Naive thymus-derived CD4-positive, alpha-beta T cell (primary cell): ENCODE measurements at places on chromosomes 5 and 9.

GRCh38 chr9:20352591-20352990 is 269.7 kb downstream of the MLLT3 start:
- DNase-seq: no peak

GRCh38 chr5:125190232-125191087 is 444.0 kb upstream of the ZNF608 start:
- DNase-seq: no peak

DNA sequence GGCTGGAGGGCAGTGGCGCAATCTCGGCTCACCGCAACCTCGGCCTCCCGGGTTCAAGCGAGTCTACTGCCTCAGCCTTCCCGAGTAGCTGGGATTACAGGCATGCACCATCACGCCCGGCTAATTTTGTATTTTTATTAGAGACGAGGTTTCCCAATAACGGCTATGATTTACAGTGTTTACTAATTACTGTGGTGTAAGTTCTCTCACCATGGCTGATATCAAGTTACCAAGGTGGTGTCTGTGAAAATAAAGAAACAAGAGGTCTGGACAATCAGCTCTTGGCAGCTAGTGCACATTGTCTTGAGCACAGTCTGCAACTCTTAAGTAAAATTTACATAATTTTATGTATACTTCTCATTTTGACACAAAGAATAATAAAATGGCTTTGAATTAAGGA is 385.5 kb upstream of the COX7C start:
- DNase-seq: no peak

- DNase-seq: no peak
Measured at GRCh38 chr9:130222833-130223232, 42.7 kb upstream of the HMCN2 start.

DNA sequence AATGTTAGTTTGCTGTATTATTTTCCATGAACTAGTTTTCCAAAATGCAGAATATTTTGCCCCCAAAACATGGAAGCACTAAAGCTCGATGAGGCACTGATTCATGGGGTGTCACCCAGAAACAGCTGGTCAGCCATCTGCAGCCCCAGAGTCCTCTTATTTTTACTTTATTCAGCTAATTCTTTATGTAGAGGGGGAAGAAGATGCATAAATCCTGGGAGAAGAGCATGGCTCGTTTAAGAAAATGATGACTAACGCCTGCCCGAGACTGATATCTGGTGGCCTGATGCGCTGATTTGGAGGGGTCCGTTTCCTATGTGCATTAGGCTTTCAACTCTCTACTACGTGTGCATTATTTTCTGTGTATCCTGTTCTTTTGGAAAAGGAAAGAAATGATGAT is 390.3 kb upstream of the MEF2C start:
- no peak for DNase-seq

DNA sequence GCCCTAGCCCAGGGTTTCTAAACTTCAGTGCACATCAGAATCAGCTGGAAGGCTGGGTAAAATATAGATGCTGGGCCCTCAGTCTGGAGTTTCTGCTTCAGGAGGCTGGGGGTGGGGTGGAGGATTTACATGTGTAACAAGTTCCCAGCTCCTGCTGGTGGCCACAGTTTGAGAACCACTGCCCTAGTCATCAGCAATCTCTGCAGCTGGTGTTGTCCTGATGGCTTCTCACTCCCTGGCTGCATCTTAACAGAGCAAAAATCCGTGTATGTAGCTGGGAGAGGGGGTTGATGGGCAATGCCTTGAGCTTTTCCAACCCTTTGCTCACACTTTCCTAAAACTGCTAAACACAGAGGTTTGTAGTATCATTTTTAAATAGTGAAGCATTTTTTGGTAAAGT is 186.0 kb upstream of the KLF9 start:
- DNase-seq: no peak

GRCh38 chr5:152349683-152350526 is 55.2 kb downstream of the NMUR2 start:
- DNase-seq: no peak

- DNase-seq: no peak
Measured at GRCh38 chr5:139562847-139563246, 1.7 kb downstream of the UBE2D2 start.
